Fibroblast of gingiva (primary cell): ENCODE measurements at places on chromosomes 3 and 15.

GRCh38 chr3:57971975-57972374 is 36.2 kb upstream of the FLNB start:
- no peak for DNase-seq

DNA sequence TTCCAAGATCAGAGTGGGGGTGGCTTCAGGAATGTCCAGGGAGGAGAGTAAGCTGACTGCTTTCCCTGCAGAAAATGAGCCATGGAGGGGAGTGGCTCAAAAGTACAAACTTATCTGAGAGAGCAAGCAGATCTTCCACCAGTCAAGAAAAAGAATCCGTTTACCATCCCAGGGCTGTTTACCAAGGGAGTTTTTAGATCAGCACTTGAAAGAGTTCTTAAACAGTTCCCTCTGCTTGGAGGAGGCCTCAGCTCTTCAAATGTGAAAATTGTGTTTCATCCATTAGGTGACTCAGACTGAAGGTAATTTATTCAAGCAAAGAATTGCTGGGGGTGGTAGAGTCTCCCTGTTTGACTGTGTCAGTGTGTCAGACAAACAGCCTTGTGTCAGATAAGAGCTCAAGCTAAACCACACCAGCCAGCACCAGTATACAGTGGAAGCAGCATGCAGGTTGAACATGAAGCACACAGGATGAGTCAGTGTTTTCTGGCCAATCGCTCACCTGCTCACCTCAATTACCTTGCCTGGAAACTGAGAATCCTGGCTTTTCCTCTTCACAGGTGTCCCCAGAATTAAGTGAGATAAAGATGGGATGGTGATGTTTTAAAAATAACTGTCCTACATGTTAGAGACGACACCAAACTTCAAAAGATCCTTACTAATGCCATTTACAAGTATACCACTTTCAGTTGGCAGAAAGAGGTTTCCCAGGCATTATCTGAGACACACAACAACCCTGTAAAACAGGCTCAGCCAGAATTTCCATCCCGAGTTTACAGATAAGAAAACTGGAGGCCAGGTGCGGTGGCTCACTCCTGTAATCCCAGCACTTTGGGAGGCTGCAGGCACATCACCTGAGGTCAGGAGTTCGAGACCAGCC is 21.7 kb downstream of the SH3BP5 start:
- no peak for DNase-seq

GRCh38 chr3:10007126-10007782 is 19.0 kb upstream of the FANCD2 start:
- no peak for DNase-seq

- peak; percentile 6 for DNase-seq
These were observed 452 bp upstream of the SV2B start for GRCh38 chr15:91099616-91099994.

DNA sequence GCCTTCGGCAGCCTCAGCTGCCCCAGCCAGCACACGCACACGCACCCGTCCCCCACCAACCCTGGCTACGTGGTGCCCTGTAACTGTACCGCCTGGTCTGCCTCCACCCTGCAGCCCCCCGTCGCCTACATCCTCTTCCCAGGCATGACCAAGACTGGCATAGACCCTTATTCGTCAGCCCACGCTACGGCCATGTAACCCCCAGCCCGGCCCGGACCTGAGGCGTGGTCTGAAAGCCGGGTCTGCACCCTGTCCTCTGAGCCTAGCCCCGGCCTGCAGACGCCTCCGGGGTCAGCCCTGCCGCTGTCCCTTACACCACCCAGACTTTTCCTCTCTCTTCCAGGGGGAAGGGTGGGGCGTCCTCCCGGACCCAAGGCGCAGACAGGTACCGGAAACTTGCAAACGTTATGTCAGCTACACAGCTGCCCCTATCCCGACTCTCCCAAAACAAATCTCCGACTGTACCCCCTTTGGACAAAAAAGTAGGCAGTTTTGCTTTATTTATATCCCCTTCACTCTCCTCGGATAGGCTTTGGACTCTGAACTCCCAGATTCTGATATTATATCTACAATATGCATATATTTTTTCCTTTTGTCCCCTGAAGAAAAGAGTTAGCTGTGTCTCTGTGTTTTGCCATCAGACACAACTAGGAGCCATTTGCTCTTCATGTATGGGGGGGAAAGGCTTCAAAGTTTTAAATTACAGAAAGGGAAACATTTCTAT is 1.4 kb downstream of the SOX14 start:
- no peak for DNase-seq

DNA sequence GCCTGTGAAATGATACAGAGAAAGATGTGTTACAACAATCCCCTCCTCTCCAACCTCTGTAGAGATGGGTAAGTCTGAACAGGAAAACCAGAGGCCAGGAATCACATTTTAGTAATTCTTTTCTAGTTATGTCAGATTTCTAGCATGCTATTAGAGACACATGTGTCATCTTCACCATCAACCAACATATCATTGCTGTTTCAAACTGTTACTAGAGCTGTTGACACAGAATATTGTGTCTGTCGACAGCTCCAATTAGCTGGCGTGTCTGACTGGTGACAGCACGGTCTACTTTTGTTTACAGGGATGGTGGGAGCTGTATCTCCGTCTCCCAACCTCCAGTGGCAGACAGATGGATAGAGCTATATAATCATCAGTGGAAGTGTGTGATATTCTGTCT is 393.2 kb downstream of the SOX2 start:
- no peak for DNase-seq
